T-cell (primary cell): ENCODE measurements at places on chromosomes 5 and 9. TPM values are rescaled to one million over a fixed set of nuclear protein-coding genes. Genes with fewer than 3 reads are reported as not detected.

Gene FOXD4L6
- total RNA-seq = not detected

Gene TAF11L5
- total RNA-seq = not detected

Gene CEMIP2
- 85.9 TPM for total RNA-seq

Gene HOMER1
- 5.5 TPM for total RNA-seq

Gene PITX1
- total RNA-seq = 0.32 TPM

Gene SMIM33
- total RNA-seq = 0.47 TPM

Gene FAM221B
- not detected for total RNA-seq

Gene INSYN2B
- not detected for total RNA-seq

Gene FOXD4
- 0.35 TPM for total RNA-seq

Gene OXCT1
- total RNA-seq = 26.2 TPM

Gene AK6
- total RNA-seq = 15.6 TPM

Gene EIF4E1B
- not detected for total RNA-seq
